ENCODE measurements at places on chromosomes 1 and 21.
A peak's percentile ranks its signal among the peaks of the same experiment; 100 is the strongest.

GRCh38 chr1:101065575-101065974 lies 40.0 kb upstream of the DPH5 start:
- no peak for DNase-seq

DNA sequence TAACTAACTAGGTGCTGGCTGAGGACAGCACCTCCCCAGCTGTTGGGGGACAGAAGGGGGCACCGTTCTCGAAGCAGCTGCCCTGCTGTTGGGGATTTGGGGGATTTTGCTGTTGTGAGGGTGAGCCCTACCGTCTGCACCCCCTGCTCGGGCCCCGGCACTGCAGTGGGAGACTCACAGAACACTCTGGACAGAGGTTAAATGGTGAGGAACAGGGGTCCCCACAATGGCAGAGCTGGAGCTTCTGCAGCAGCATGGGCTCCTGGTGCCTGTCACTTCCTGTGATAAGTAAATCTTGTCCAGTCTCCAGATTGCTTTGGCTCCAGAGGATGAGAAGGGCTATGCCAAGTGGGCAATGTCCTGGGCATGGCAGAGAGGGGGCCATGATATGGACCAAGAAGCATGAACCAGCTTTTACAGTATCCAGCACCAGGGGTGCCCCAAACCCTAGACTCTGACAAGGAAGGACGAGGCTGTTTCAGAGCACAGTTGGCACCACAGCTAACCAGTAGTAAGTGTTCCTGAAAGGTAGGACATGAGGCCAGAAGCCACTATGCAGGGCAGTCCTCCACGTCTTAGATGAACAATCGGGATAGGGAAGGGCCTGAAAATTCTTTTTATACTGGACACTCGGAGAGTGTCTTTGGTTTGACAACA lies 365.1 kb upstream of the VAMP3 start:
- DNase-seq, result peak; percentile 33

DNA sequence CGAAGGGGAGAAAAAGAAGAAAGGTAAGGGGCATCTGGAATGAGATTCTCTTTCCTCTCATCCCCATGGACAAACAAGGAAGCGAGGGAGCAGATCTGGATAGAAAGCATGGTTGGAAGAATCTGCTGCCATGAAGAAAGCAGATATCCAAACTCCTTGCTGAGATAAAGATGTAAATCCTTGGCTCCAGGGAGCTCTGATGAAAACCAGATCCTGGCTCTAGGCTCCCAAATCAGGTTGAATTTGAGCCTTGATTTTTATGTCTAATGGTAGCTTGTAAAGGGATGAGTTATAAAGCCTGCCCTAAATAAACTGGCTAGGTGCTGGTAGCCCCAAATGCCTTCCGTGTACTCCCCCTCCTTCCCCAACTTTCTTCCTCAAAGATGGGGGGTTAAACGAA lies 64.1 kb upstream of the LAX1 start:
- DNase-seq, result no peak

GRCh38 chr21:41770901-41771624 lies 4.2 kb upstream of the RIPK4 start:
- DNase-seq, result peak; percentile 38

DNA sequence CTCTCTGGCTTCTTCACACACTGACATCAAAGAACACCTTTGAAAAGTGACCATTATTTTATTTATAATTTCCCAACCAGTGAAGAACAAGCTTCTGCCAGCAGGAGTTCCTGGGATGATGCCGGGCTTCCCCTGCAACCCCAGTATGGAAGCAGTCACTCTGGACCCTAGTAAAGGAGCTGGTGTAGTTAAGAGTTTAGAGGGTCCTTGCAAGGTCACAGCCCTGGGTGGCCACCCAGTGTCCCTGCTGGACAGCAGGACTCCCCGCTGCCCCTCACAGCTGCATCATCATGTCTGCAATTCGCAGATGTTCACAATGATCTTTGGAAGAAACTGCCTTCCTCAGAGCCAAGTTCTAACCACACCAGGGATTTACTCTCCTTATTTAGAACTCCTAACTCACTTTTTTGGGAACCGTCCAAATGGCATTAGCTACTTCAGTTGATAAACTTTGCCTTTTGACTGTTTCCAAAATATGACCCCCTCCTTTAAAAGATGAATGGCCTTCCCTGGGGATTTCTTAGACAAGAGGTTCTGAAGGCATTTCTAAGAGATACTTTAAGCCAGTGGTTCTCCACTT lies 90.6 kb downstream of the HIVEP3 start:
- no peak for DNase-seq

GRCh38 chr1:20052386-20052785 lies 17.6 kb upstream of the PLA2G5 start:
- no peak for DNase-seq

DNA sequence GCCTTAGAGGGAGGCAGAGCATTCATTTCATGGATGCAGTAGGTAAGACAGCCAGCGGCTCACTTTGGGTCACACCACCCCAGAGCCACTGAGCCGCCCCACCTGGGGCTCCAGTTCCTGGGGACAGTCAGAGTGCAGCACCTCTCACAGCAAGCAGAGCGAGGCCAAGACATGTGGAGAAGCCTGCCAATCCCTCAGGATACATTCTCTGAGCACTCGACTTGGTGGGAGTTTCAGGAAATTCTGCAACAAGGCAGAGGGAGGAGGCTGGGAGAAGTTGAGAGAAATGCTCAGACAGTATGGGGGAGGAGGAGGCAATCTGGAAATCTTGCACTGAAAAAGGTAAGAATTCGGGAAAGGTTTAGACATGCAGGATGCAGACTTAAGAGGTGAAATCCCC lies 60.8 kb upstream of the WLS start:
- DNase-seq, result no peak

DNA sequence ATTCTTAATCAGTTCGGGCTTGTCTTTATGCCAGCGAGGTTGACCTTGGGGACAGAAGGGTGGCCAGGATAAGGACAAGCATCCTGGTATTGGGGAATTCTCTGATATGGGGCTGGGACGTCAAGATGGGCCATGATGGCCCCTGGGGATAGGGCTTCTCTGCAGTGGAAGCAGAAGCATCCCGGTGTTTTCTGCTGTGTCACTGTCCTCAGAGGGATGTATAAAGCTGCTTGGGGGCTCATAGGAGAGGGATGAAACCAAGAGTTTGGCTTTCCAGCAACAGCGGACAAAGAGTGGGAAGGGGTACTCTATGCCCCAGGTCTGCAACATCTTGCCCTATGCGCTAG lies 1.4 kb upstream of the ATP1B1 start:
- no peak for DNase-seq

DNA sequence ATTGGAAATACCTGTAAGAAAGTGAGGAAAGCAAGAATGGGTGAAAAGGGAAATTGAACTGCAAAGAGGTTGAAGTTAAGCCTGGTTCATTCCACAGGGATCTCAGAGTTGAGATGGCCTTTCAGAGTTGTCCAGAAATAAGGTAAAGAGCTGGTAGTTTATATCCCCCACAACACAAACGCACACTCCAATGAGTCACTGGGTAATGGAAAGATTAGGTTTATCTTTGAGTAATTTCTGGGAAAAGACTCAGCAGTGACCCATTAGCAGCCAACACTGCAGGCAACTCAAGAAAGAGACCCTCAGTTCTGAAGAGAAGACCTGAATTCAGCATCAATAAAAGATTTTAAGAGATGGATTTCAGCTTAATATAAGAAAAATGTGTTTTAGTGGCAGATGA lies 485.5 kb downstream of the PTPRC start:
- no peak for DNase-seq

- DNase-seq, result no peak
Measured at GRCh38 chr1:213782941-213783672, 204.7 kb upstream of the PROX1 start.

- no peak for DNase-seq
Measured at GRCh38 chr1:21379571-21379970, 60.4 kb upstream of the NBPF3 start.

- DNase-seq, result no peak
Measured at GRCh38 chr21:24649691-24650090, 957.6 kb downstream of the MRPL39 start.

DNA sequence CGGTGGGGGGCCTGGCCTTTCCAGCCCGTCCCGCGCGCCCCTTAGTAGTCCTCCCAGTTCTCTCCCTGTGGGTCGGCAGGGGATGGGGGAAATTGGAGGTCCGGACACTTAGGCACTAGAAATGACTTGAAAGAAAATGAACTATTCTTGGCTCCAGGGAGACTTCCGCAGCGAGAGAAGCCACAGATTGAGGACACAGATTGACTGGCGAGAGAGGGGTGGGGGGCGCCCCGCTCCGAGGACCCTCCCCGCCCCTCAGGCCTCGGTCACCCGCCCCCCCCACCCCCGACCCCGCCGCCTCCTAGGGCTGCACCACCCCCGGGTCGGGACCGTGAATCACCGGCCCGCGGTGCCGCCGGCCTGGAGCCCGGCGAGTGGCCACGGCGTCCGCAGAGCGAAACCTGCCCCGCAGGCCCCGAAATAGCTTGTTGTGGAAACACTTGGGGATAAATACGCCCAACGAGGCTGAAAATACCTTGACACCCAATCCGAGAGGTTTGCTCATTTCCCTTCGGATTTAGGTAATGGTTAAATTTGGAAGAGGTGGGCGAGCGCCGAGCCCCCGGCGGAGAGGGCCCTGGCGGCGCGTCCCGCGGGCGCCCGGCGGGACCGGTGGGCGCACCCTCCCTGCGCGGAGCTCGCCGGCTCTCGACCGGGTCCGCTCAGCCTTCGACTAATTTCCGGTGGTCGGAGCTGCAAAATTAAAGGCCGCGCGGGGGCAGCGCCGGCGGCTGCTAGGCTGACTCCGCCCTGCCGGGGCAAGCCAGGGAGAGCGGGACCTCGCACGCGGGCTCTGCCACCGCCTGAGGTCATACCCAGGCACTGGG lies at the start of gene GFI1:
Gene GFI1 (minus strand): TSS at position 675 of the 827 bp plus-strand sequence. CDS start 3,438 bp downstream, outside the sequence.
- DNase-seq, result peak; percentile 74

DNA sequence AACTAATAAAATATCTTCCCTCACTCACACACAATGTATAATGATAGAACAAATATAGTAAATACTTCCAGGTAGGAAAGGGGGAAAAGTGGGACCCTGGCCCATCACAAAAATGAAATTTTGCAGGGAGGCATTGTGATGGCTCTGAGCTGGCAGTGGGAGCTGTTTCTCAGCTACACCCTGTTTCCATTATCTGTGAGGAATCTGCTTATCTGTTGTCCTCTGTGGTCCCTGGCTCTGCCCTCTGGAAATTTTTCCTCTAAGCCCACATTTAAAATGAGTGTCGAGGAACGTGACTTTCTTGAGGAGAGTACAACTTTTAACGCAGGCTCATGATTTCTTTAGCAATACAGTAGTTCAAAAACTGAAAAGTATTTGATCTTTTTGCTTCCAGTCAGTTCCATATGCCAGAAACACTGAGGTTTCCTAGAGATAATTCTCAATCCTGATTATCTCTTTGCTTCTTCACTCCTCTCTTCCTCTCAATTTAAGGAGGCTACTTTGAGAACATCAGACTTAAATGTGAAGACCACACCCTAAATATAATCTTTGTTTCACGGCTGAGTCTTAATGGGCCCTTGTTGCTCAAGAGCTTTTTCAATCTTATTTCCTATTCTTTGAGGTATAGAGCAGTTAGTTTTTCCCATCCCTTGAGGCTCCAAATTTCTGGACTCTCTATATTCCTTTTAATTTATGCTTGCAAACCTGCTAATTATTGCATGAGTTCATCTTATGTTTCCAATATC lies 5.0 kb upstream of the EEIG2 start:
- DNase-seq, result no peak

GRCh38 chr1:20093940-20094391 lies 24.0 kb downstream of the PLA2G5 start:
- DNase-seq, result no peak

- no peak for DNase-seq
Measured at GRCh38 chr1:118266436-118266835, 81.4 kb upstream of the SPAG17 start.

GRCh38 chr1:245881767-245882391 lies 625.2 kb downstream of the SMYD3 start:
- no peak for DNase-seq

DNA sequence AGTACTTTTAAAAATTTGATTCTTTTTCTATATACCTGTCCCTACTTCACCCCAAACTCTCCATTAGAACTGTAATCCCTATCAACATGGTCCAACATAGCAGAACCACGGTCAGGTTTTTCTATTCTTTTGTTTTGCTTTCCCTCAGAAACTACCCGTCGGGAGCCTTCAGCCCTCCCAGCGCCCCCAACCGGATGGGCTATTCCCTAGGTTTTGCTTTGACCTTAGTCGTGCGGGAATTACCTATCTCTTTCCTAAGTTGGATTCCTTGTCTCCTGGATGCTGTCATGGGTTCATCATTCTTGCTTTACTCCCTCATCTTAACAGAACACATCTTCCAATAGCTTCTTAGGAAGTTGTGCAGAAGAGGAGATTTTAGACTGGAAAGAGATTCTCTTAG lies 97.5 kb upstream of the LBR start:
- DNase-seq, result no peak

GRCh38 chr1:220203816-220204215 lies 68.4 kb downstream of the RAB3GAP2 start:
- no peak for DNase-seq

DNA sequence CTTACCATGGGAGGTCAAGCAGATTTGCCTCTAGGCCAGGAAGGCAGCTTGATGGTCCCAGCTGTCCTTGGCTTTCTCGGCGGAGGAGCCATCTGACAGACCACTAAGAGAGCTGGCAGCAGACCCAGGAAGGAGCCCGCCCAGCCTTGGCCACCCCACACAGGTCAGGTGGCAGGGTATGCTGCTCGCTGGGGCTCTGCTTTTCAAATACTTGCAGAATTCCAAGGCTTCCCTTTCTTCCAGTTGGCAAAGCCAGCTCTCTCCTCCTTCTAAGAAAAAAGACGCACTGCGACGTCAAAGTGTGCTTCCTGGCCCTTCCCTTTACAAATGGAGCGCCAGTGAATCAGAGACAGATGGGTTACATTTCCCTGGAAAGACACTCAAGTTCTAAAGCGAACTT lies 229.4 kb downstream of the CACNA1E start:
- DNase-seq, result no peak

GRCh38 chr1:192443616-192444015 lies 126.8 kb downstream of the RGS21 start:
- no peak for DNase-seq

- DNase-seq, result no peak
Measured at GRCh38 chr1:178931858-178932551, 61.1 kb upstream of the ANGPTL1 start.
